Activated naive CD8-positive, alpha-beta T cell treated with anti-CD3 and anti-CD28 coated beads for 36 hours (primary cell): ENCODE measurements at places on chromosomes 1 and 21. TPM values are rescaled to one million over a fixed set of nuclear protein-coding genes. Genes with fewer than 3 reads are reported as not detected.

The WDR64 gene
- 0.32 TPM for total RNA-seq

The ESRRG gene
- not detected for total RNA-seq

The ADCY10 gene
- not detected for total RNA-seq

The APOBEC4 gene
- total RNA-seq: not detected

The ENAH gene
- 1.1 TPM for total RNA-seq

The ZCCHC17 gene
- 33.0 TPM for total RNA-seq

The NBPF6 gene
- total RNA-seq: not detected
